ENCODE measurements at places on chromosomes 6 and 20.

DNA sequence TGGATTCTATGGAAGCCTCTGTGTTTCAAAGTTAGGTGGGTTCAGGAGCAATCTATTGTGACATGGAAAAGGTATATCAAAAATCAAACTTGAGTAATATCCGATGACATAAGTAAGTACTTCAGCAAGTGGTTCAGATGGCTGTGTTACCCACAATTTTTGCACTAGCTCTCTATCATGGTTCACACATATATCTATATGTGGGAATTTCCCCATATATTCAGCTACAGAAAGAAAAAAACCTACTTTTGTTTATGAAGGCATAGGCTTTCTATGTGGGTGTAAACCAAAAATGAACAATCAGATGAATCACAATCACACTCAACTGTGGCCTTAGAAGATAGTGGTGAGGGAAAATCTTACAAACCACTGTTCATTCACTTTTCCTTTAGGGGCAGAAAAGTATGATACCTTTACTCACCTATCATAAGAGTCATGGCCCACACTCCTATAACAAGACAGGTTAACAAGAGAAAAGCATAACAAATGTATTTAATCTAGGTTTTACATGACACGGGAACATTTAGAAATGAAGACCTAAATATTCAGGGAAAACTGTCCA lies 449.6 kb upstream of the HTR1E start:
- no peak for DNase-seq

DNA sequence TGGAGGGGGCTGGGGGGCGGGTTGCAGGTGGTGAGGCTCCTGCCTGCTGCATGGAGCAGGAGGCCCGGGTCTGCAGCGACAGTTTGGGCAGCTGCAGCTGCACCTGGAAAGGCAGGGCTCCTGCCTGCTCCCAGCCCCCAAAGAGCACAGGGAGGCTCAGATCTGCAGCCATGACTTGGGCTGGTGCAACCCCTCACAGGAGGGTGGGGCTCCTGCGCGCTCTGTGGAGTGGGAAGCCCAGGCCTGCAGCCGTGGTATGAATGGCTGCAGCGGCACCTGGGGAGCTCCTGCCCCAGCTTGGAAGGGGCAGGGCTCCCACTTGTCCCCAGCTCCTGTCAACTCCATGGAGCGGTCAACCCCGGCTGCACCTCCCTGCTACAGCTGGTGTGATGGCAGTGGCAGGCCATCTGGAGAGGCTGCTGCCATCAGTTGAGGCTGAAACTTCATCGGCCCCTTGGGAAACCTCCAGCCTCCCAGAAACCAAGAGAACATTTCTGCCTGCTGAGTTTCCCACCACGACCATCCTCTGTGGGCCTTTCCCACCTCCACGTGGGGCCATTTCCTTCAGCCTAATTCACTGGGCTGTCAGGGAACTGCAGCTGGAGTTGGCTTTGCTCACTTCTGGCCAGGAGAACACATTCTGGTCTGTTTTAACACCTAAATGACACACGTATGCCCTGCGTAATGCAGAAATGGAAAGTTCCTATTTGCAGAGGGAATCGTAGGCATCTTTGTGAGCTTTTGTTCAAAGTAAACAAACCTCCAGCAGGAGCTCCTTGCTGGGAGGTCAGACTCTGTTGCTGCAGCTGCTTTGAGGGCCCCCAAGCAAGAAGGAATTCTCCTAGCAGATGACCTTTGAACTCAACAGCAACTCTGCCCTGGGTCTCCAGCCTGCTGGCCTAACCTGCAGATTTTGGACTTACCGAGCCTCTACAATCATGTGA lies 429.0 kb downstream of the PREX1 start:
- DNase-seq: no peak

DNA sequence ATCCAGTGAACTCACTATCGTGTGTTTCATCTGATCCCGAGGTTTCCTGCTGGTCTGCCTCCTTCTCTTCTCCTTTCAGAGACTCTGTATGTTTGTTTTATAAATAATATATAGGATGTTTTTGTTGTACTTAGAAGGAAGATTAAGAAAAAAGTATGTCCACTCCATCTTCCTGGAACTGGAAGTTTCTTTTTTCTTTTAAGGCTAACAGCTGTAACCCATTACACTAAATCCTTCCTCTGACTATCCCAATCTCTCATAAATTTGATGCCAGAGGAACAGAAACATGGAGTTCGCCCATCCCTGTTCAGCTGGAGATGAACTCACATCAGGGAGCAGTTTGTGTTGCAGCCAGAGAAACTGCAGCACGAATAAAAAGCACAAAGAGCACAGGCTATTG lies 20.7 kb downstream of the RIPK1 start:
- no peak for DNase-seq

- no peak for DNase-seq
Observed at GRCh38 chr6:63517221-63517620, 55.1 kb upstream of the LOC128125822 start.

GRCh38 chr20:60242836-60243505 lies 284.7 kb downstream of the CDH26 start:
- no peak for DNase-seq
